ENCODE measurements at places on chromosomes 5 and 9.

- DNase-seq: peak; percentile 85
These were observed 208.9 kb upstream of the DMRTA1 start for GRCh38 chr9:22237497-22238363.

- no peak for DNase-seq
These were observed 256 bp upstream of the CLINT1 start for GRCh38 chr5:157859227-157859575.

DNA sequence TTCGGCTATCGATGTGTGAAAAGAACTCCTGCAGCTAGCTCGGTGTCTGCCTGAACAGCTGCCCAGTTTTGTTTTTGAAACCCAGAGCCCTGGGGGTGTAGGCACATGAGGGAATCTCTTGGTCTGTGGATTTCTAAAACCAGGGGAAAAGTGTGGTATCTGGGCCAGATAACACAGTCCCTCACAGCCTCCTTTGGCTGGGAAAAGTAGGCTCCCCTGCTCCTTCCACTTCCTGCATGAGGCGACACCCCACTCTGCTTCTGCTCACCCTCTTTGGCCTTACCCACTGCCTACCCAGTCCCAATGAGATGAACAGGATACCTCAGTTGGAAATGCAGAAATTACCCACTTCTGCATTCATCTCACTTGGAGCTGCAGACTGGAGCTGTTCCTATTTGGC is 9.5 kb upstream of the CDO1 start:
- DNase-seq: no peak

GRCh38 chr5:180463916-180464602 is 30.1 kb upstream of the CNOT6 start:
- no peak for DNase-seq

Data from kidney epithelial cell (primary cell).